ENCODE measurements at places on chromosomes 3 and 15.

- DNase-seq: no peak
These were observed 34.4 kb downstream of the GLCE start for GRCh38 chr15:69194854-69195253.

DNA sequence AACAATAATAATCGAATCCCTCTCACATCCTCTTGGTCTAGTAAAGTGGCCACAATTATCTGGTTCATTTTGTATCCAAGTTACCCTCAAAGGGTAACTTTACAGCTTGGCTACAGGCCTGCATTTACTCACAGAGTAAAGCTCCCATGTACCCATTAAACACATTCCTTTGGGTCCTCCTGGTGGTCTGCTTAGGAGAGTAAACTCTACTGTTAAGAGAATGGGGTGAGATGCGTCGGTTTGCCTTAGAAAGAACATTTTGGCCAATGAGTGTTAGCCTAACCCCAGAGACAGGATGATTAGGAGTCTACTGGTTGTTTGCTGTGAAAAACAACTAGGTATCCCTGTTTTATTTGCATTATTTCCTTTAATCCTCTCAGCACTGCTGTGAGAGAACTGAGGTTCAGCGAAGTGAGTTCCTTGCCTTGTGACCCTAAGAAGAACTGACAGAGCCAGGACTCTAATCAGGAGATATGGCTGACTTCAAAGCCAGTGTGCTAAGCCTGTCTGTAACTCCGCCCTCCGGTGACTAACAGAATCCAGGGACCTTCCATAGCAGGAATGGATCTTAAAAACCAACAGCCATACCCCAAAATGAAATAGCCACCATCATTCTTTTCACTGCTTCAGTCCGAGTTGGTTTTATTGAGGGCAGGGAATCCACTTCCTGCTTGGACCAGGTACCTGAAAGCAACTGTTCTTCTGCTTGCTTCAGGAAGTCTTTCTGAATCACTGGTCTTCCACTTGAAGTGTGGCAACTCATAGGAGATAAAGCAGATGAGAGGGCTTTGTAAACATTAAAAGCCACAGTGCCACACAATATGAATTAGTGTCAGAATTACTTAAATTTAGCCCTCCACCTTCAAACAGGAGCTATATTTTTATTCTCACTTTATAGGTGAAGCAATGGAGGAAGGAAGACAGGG, 317.3 kb upstream of the WNT5A start:
- DNase-seq: no peak

DNA sequence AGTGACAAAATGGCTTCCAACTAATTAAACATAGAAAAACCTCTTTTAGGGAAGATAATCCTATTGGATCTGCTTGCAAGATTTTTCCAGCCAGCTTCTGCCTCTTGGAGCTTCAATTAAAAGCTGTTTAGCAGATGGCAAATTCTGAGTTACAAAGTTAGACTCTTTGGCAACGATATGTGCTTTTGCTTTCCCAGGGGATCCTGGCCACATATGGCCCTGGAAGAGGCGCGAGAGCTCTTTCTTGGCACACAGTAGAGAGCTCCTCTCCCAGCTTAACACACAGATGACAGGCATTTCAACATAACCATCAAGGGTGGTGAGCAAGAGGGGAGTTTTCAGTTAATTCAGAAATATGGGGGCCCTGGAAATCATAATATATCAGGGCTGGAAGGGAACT, 41.6 kb upstream of the GALNT15 start:
- DNase-seq: no peak

GRCh38 chr3:45887759-45888511, 1.6 kb downstream of the CCR9 start:
- no peak for DNase-seq

DNA sequence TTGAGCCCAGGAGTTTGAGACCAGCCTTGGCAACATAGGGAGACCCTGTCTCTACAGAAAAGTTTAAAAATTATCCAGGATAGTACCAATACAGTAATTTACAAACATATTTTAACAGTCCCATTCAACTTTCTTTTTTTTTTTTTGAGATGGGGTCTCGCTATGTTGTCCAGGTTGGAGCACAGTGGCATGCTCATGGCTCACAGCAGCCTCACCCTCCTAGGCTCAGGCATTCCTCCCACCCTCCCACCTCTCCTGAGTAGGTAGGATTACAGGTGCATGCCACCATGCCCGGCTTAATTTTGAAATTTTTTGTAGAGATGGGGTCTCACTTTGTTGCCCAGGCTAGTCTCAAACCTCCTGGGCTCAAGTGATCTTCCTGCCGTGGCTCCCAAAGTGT, 12.5 kb upstream of the MAP6D1 start:
- DNase-seq: no peak

- DNase-seq: no peak
These were observed 221.3 kb upstream of the GAP43 start for GRCh38 chr3:115401851-115402501.

- DNase-seq: no peak
These were observed 511.0 kb upstream of the ALCAM start for GRCh38 chr3:104855702-104856101.

- DNase-seq: no peak
These were observed 38.3 kb upstream of the ARHGEF3 start for GRCh38 chr3:56839784-56840715.

GRCh38 chr3:142013993-142014392, 135.4 kb downstream of the TFDP2 start:
- DNase-seq: no peak

DNA sequence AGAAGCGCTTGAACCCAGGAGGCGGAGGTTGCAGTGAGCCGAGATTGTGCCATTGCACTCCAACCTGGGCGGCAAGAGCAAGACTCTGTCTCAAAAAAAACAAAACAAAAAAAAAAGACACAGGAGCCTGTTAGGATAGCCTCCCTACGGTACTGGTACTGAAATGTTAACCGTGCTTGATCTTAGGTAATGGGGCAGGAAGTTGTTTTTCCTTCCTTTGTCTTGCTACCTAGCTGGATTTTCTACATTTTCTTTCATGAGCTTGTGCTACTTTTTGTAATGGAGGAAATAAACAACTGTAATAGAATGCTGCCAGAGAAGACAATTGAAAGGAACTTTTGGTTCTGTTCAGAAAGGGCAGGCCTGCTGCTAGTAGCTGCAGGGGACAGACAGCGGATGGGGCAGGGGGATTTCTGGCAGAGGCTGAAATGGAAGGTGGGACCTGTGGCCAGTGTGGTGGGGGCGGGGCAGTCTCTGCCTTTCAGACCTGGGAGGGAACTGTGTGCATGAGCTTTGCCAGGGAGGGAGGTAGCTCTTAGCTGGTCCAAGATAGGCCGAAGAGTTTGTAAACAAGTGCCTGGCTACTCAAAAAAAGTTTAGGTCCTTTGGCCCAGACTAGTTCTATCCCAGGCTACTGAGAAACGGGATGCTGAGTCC, 49.0 kb upstream of the SEMA4B start:
- DNase-seq: no peak

GRCh38 chr3:72579191-72579580, 269.1 kb downstream of the SHQ1 start:
- no peak for DNase-seq

- no peak for DNase-seq
These were observed 14.0 kb downstream of the VGLL4 start for GRCh38 chr3:11629716-11630115.

All from T-cell (primary cell).